ENCODE measurements at places on chromosomes 7 and 10.

DNA sequence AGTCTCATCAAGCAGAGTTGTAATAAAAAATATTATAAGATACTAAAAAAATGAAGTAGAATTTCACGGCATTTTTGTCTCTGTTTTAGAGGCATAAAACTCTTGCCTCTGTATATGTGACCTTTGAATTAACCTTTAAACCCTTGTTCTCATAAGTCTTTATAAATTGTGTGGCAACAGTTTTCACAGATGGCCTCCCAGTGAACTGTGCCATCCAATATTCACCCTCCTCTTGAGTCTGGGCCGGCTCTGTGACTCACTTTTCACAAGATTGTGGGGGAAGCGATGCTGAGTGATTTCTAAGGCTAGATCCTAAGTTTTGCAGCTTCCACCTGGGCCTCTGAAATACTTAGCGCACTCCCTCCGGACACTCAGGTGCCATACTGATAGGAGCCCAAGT, 4.6 kb upstream of the USP6NL start:
- DNase-seq: no peak

DNA sequence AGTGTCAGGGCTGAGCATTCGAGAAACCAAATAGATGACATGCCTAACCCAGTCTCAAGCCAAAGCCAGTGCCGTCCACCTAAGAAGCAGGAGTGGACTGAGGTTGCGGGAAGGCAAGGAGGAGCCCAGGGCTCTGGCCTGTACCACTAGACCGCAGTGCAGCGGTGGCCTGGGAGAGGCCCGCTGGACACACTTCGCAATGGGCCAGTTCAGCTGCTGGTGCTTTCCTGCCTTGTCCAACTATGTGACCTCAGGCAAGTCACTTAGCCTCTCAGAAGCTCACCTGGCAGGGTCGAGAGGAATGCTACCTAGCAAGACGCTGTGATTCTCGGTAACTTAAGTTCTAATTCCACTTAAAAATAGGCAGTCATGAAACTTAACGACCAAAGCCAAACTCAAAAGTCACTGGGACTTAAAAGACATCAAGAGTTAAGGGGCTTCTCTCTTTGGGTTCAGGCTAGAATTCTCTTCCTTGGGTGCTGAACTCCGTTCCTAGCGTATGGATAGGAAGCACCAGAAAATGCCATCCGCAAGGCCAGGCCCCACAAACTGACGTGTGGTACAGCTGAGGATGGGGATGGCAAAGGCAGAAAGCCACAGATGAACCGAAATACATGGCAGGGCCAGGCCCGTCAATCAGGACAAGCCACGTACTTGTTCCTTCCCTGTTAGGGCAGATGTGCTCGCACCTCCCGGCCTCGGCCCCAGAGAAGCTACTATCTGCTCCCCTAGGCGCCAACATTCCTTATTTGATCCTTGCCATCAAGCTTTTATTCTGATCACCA, 34.2 kb downstream of the CTBP2 start:
- no peak for DNase-seq

DNA sequence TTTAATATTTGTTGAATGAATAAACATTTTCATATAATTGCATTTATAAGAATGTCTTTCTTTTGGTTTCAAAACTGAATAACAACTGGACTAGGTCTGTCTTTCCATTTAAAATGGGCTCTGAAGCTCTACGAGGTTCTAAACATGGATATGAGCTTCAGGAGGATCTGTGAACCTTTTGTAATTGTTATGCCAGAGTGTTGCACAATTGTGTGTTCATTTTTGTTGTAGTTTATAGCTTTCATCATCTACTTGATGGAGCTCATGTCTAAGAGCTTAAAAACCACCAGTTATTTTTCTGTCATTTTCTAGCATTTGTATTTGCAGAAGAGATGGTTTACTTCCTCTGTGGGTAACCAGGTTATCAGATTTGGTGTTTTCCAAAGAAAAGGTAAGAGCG, 265.7 kb upstream of the NPY start:
- no peak for DNase-seq

DNA sequence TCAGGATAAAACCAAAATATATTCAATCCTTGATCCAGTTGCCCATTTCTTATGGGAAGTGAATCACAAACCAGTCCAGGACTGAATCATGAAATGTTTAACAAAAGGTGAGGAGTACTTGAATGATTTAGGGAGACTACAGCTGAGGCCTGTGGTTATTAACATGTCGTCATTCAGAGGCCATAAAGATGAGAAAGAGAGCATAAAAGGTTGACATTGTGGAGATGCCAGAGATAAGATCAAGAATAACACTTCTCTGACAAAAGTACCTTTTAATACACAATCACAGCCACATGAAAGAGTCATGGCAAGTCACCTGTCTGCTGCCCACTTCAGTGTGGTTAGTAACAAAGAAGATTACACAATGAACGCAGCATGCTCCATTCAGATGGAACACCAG, 1195.7 kb upstream of the SORCS1 start:
- DNase-seq: no peak

GRCh38 chr7:74217455-74218342, 7.9 kb downstream of the LAT2 start:
- DNase-seq: no peak

DNA sequence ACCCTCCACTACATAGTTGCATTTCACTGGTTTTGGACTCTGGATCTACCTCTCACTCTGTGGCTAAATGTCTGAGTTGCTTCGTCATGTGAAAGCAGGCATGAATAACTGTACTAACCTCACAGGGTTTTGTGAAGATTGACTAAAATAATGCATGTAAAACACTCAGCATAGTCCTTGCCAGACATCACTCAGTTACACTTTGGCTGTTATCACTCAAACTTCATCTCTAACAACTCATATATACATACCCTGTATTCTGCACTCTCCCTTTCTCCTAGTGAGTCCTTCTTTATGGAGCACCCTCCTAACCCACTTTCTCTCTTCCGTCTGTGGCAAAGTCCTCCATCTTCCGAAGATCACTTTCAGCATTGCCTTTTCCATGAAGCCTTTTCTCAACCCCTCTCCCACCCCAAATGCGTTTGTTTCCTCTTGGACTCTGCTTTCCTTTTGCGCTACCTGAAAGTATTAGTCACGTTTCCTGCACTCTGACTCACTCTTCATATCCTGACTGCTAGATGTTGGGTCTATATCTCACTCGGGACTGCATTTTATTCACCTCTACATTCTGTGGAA, 72.6 kb downstream of the OSBPL3 start:
- DNase-seq: no peak

GRCh38 chr10:71090330-71090729, 122.0 kb upstream of the UNC5B start:
- DNase-seq: no peak

DNA sequence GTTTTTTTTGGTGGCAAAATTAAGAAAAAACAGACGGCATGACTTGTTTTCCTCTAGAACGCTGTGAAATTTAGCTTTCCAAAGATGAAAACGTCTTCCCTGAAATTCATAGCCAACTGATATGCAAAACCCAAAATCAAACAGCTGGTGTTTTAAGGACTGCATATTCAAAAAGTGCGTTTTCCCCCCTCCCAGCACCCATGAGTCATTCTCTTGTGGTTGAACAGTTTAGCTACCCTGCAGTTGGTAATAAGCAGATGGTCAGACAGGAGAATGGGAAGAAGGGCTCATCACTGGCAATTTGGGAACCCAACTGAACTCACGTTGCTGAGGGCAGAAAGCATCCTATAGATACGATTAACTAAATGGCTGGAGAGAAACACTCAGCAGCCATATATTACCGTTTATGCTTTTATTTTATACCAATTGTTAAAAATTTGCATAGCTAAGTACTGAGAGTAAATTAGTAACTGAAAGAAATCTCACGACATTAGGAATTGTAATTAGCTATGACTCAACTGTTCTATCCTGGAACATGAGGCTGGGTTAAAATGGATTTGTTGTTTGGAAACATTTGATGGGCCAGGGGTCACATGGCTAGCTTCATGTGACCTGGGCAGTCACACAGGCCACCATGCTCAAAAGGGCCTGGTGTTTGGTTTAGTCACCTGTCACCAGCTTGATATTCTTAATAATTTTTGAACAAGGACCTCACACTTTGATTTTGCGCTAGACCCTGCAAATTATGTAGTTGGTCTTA, 343.1 kb downstream of the PHTF2 start:
- no peak for DNase-seq

- DNase-seq: no peak
Measured at GRCh38 chr7:148175512-148175911, 415.1 kb upstream of the C7orf33 start.

DNA sequence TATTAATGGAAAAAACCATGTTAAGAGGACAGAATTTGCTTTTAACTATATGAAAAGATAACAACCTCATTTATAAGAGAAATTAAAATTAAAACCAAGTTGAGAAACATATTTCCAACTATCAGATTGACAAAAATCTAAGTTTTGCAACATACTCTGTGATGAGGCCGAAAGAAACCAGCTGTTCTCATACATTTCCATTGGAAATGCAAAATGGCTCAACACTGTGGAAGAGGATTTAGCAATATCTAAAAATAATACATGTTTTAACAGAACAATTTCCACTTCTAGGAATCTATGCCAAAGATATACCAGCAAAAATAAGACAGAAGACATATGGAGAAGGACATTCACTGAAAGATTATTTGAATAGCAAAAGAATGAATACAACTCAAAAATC, 268.8 kb downstream of the DYNC1I1 start:
- DNase-seq: no peak

DNA sequence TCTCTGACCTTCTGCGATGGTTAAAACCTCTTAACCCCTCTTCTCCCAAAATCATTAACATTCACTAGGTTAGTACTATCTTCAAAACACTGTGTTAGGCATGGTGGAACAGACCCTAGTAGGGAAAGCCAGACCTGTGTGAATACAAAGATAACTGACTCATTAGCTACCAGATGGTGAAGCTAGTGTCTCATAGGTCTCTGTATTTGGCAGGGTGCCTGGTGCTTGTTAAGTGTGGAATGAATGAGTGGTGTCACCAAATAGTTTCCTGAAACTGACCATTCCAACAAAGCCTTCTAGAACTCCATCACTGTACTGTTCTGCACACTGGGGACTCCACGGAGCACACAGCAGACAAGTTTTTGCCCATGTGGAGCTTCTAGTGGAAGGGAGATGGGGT, 27.7 kb upstream of the TM9SF3 start:
- DNase-seq: no peak

DNA sequence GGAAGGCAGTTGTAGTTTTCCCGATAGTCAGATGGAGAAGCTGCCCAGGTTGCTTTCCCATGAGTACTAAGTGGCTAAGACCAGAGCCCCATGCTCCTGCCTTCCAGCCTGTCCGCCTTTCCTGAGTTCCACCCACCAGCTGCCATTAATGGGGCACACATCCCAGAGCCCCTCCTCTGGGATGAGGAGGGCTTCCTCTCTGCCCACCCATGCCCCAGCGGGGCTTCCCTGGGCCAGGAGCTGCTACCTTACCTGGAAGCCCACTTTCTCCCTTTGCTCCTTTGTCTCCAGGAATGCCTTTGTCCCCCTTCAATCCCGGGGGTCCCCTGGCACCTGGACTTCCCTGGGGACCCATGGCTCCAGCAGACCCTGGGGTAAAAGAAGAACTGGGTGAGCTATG, 7.8 kb downstream of the SFTPD start:
- no peak for DNase-seq

GRCh38 chr7:45367026-45367425, 207.1 kb upstream of the ADCY1 start:
- peak; percentile 71 for DNase-seq

DNA sequence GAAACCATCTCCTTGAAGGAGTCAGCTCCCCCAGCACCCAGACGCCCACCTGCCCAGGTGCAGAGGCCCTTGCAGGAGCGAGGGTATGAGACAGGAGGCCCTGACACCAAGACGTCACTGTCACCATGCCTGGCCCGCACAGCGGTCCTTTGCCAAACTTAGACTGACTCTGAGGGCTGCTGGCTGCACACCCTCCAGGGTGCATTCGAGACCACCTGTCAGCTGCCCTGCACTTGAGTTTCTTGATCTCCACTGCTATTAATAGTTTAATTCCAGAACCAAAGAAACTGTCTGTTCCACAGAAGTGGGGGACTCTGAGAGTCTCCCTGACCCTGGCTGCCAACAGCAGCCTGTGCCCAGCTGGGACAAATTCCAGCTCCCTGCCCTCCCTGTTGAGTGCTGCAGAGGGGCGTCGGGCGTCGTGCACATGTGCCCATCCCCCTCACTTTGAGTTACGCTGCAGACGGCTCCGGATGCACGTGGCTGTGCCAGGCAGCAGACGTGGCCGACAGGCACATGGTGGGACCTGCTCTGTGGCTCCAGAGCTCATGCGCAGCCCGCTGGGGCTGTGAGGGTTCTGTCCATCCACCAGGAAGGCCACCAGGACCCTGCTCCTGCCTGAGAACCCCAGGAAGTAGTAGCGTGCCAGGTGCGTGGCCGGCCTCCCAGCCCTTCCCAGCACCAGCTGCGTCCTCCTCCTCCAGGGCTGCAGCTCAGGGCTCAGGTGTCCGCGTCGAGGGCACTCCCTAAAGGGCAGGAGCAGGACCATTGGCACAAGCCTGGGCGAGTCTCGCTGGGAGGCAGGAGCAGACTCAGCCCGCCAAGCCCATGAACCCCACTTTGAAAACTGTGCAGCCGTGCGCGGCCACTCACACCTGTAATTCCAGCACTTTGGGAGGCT, 24.8 kb downstream of the ELFN1 start:
- no peak for DNase-seq

DNA sequence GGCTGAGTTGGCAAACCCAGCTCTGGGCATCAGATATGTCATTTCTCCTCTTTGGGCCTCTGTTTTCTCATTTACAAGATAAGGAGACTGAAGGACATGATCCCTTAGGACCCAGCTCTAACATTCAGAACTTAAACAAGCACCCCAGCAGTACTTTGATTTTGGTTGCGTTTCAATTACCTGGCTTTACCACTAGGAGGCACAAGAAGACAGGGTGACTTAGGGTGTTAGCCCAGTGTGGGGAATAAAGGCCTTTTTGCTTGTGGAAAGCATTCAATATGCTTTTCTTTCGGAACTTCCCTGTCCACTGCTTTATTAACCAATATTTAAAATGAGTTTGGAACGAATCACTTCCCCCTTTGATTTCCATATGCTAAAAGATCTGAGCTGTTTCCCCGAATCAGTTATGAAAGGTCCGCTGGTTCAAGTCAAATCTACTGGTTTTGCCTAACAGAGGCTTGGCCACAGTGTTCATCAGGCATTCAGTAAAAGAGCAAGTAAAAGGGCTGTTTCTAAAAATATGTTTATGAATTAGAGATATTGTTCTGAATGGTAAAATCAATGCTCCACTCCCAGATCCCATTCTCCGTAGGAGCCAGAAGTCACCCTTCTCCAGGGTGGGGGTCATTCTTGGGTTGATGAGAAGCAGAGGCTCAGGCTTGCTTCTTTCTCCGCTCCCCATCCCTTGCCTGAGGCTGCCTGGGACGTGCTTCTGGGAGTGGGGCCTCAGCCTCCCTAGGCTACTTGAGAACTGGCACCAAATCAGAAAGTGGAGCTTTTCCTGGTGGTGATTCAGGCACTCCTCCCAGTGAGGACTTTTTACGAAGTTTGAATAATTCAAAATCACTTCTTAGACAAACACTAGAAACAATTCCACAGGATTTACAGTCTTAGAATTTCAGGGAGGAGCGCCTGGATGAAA, 105.5 kb downstream of the MYOF start:
- DNase-seq: peak; percentile 76

GRCh38 chr7:39299695-39300094, 266.5 kb upstream of the YAE1 start:
- DNase-seq: no peak

DNA sequence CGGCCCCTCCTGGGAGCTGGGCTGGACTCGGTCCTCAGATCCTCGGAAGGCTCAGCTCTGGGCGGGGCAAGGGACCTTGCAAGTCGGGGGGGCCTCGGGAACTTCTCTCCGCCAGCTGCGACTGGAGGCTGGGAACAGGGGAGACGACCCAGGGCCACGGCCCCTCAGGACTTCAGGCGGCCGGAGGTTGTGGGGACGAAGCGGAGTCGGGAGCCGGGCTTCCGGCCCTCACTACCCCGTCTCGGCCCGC, 2.6 kb downstream of the ADIRF start:
- no peak for DNase-seq

All from NCI-H1417 (cell line).